Stimulated activated CD8-positive, alpha-beta memory T cell treated with anti-CD3 and anti-CD28 coated beads, Interleukin-4, amount 100 ng/mL, for 24 hours (primary cell): ENCODE measurements at places on chromosomes 2 and 18.

DNA sequence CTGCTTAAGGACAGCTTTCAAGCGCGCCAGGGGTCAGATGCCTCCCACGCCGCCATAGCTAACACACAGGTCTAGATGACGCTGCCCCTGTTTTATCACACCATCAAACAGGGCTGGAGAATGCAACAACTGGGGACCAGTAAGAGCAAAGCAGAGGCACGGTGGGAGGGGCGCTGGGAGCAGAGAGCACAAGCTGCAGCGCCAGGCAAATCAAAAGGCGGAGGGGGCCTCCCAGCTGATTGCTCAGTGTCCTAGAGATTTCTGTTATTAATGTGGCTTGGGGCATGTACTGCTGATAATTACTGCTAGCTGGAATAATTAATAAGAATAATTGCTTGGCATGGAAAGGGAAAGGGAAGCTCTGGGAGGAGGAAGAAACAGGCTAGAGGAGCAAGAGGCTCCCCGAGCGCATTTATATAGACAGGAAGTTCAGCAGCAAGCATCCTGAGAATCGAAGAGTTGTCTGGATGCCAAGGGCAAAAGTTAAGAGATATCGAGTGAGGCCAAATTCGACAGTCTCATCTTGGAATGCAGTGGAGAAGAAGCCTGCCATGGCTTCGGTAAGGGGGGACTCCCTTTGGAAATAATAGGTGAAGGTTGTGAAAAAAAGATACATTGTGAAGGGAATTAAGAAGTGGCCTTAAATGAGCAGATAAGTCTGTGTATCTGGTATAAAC lies 104.5 kb upstream of the ZNF521 start:
- DNase-seq = no peak

GRCh38 chr2:100208141-100208770 lies 65.9 kb upstream of the AFF3 start:
- no peak for DNase-seq

GRCh38 chr2:60116161-60116875 lies 437.1 kb downstream of the BCL11A start:
- DNase-seq = no peak

DNA sequence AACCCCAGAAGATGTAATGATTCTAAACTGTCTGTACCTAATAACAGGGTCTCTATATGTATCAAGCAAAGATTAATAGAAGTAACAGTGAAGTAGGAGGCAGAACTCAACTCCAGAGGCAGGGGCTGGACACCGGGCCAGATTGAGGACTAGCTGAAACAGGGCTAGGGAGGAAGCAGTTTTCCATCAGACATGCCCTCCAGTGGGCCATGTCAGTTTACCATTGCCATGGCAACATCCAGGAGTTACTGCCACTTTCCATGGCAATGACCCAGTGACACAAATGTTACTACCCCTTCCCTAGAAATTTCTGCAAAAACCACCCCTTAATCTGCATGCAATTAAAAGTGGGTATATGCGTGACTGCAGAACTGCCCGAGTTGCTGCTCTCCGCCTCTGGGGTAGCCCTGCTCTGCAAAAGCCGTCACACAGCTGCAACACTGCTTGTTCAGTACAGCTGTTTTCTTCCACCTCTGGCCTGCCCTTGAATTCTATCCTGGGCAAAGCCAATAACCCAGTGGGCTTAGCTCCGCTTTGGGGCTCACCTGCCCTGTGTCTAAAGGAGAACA lies 58.7 kb downstream of the TMEM18 start:
- no peak for DNase-seq

- DNase-seq = no peak
These were observed 94.6 kb upstream of the ANKRD30BL start for GRCh38 chr2:132256251-132256902.

GRCh38 chr2:145351864-145352425 lies 832.0 kb upstream of the ZEB2 start:
- no peak for DNase-seq

- DNase-seq = no peak
These were observed 47.6 kb downstream of the GPD2 start for GRCh38 chr2:156483741-156484173.

GRCh38 chr18:24799720-24800119 lies 339.3 kb downstream of the HRH4 start:
- DNase-seq = no peak
